Central memory CD4-positive, alpha-beta T cell (primary cell): ENCODE measurements at places on chromosomes 5 and 9.

- DNase-seq: no peak
Observed at GRCh38 chr5:52684051-52684450, 103.7 kb upstream of the ITGA1 start.

- DNase-seq: peak; percentile 23
Observed at GRCh38 chr9:21317956-21318923, 13.1 kb upstream of the IFNA5 start.

DNA sequence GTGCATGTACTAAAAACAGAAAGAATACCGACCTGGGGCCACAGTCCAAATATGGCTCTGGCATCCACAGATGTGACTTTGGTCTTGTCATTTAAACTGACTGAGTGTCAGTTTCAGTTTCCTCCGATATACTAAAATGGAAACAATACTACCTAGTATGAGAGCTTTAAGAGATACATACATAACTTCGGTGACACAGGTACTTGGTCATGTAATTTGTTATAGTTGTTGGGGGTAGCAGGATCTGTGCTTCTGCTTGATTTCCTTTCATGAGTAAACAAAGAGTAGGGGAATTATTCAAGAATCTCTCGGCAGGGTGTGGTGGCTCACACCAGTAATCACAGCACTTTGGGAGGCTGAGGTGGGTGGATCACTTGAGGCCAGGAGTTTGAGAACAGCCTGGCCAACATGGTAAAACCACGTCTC is 32.1 kb downstream of the MTMR12 start:
- no peak for DNase-seq

DNA sequence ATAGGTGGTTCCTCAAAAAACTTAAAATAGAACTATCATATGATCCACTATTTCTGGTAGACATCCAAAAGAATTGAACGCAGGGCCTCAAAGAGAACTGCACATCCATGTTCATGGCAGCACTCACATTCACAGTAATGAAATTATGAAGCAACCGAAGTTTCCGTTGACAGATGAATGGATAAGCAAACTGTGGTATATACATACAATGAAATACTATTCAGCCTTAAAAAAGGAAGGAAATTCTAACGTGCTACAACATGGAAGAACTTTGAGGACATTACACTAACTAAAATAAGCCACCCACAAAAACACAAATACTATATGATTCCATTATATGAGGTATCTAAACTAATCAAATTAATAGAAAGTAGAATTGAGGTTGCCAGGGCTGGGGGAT is 18.5 kb downstream of the CENPK start:
- DNase-seq: no peak

DNA sequence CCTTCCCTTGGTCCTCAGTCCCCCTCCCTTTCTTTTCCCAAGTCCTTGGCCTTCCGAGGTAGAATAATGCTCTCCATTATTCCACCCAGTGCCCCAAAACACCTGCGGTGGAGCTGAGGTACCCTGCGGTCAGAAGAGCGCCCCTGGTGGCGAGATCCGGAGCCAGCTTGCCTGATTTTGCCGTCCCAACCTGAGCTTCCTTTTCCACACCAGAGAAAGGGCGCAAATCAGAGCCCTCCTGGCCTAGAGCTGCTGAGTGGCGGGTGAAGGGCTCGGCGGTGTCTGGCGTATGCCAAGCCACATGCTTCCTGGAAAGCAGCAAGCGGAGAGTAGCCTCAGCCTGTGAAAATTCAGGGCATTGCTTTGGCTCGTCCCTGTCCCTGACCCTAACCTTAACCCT is 21.1 kb upstream of the CARTPT start:
- DNase-seq: no peak

DNA sequence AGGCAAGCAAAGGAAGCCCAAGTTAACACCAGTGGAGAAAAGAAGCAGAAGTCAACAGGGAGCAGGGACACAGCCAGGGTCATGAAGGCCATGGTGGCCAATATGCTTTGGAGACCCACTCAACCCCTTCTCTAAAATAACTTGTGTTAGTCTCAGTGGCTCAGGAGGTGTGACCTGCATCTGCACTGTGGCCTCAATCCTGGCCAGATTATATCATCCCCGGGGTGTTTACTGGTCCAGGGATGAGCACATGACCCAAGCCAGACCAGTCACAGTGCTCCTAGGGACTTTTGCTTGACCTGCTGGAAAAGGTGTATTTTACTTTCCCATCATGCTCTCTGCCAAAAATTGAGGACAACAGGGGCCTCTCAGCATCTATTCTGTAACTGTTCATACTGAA is 105.2 kb downstream of the DPYSL3 start:
- DNase-seq: no peak

DNA sequence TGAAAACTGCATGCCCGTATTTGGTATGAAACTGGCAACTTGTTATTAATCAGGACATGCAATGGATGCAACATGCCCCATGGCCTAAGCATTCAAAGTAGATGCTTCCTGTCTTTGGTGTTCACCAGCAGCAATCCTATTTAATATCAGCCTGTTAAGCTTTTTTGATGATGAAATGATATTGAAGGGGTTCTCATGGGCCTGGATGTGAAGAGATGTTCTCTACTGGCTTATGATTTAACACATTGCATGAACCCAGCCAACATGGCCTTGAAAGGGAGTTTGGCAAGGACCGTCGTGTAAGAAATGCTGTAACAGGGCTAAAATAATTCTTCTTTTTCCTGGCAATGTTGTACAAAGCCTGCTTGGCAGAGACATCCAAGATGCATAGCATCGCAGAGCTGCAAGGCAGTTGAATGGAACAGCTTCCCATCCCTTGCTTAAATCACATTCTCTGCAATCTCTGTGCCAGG is 111.2 kb downstream of the SMARCA2 start:
- DNase-seq: no peak

DNA sequence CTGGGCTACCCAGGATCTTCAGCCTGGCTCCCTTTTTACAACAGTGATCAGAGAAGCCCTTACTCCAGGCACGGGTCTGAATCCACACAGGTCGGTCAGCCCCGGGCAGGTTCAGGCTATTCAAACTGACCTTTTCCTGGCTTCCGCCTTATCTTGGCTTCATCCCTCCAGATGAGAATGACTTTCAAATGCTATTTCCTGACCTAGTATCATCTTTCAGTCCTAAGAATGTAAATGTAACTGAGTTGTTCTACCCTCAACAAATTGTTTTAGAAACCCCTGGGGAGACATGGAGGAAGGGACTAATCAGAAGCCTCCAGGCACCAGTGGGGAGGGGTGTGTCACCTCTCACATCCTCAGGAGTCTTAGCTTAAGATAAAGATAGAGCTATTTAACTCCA is 213.2 kb downstream of the EPB41L4A start:
- DNase-seq: no peak

DNA sequence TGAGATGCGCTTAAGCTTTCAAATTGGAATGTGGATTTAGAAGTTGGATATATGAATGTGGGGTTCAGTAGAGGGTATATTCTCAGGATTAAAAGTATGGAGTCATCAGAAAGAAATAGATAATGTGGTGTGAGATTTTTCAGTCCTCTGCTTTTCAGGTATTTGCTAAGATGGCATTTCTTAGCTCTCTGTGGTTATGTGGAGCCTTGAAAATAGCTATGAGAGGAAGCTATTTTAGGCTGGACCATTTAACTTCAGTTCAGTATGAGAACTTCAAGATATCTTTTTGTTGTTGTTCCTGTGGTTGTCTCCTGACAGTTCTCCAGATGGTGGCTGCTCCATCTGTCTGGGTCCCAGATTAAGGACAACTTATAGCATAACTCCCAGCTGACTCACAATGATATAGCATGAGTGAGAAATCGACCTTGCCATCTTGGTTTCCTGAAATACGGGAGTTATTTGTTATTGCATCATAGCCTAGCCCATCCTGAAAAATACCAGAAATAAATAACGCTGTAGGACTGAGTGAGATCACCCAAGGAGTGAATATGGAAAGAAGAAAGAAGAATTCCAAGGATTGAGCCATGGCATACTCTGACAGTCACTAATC is 461.5 kb downstream of the ANXA1 start:
- DNase-seq: no peak

DNA sequence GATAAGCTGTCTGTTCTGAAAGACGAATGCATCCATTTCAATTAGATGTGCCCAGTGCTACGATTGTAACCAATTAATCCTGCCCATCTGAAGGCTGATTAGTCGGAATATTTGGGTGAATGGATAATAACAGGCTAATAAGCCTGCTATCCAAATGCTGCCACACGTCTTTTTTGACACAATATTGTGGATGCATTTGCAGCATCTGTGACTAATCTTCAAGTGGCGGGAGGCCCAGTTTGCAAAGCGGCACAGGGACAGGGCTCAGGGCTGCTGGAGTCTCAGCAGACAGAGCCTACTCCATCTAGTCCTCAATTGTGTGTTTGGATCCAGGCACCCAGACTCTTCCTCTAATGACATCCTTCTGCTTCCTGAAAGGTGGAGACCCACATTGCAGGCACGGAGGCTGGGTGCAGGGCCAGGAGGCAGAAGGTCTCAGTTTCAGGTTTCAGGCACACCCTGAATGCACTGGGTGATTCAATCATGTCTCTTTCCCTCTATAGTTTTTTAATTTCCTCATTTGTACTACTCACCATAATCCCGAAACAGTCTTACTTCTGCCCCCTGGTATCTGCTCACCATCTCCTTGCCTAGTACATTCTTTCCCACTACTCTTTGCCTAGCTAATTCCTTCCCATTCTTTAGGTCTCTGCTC is 169.6 kb downstream of the ASTN2 start:
- no peak for DNase-seq

GRCh38 chr9:101566904-101567724 is 27.7 kb downstream of the PPP3R2 start:
- DNase-seq: no peak

DNA sequence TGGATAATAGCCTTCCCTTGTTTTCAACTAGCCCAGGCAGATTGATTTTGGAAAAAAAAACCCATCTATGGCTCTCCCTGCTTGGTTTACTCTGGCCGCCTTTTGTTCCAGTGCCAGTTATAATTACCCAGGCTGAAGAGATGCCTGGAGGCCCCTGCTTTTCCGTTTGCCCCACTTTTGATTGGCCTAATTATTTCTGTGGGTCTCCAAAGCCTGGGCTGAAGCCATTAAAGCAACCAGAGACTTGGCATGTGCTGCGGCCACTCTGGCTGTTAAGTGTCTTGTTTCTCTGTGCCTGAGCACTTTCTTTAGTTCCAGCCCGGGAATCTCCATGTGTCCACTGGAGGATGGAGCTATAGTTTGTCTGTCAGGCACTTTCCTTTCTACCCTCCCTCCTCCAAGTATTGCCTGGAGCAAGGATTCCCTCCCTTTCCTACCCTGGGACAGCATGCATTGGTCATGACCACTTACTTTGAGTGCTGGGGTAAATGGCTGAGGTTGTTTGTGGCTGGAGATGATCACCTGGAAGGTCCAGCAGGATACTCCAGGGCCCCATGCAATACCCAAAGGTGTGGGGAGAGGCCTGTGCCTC is 105.1 kb upstream of the CTSL start:
- no peak for DNase-seq

DNA sequence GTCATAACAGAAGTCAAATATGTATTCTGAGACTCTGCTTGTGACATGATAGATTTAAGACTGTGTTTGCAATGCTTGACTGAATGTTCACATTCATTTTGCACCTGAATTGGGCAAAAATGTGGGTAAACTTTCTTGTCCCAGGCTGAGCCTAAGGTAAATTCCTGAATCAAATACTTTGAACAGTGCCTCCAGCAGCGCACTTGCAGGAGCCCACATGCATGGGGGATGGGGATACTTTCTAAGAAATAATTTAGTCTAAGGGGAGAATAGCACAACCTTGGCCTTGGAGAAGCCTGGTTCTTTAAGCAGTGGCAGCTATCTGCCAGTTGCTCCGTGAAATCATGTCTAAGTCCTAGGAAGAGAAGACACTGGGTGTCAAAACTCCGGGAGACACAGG is 163.5 kb upstream of the EGFLAM start:
- no peak for DNase-seq

DNA sequence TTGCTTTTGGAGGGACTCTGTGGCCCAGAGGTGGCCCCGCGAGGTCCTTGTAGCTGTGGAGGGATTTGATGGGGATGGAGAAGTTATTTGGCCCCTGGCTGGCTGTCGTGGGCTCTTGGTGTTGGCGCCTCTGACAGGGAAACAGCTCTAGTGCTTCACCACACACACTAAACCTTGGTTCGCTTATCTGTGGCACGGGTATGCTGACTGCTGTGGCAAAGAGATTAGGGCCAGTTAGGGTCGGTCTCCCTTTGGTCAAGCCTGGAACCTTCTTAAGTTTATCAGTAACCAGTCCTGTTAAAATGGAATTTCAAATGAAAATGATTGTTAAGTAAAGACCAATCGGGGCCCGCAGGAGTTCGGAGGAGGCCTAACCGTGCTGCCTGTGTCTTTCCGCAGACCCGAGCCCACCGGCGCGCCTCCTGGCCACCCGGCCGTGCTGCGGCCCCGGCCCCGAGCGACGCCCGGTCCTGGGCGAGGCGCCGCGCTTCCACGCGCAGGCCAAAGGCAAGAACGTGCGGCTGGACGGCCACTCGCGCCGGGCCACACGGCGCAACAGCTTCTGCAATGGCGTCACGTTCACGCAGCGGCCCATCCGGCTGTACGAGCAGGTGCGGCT is 28.4 kb downstream of the NEURL1B start:
- DNase-seq: no peak

DNA sequence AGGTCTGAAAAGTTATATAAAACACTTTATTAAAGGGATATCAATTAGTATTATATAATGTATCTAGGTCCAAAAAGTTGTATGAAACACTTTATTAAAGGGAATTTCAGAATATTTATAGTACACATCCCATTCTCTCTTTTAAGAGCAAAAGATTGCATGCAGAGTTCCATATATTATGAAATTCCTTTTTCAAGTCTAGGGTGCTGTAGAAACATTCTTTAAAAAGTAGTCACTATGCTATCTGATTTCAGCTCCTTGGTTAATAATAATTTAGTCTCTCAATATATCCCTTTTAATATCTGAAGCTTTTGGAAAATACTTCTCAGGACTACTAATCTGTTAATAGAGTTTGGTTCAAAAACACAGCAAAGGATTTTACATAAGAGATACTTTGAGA is 1496.1 kb upstream of the C9orf72 start:
- DNase-seq: no peak

- no peak for DNase-seq
Observed at GRCh38 chr5:51860532-51861018, 477.3 kb downstream of the ISL1 start.

- DNase-seq: no peak
Observed at GRCh38 chr9:34689116-34689470, 2.0 kb downstream of the CCL19 start.

GRCh38 chr9:95605816-95606488 is 89.2 kb upstream of the PTCH1 start:
- DNase-seq: no peak

- DNase-seq: no peak
Observed at GRCh38 chr9:78278177-78278777, 18.6 kb upstream of the PSAT1 start.

DNA sequence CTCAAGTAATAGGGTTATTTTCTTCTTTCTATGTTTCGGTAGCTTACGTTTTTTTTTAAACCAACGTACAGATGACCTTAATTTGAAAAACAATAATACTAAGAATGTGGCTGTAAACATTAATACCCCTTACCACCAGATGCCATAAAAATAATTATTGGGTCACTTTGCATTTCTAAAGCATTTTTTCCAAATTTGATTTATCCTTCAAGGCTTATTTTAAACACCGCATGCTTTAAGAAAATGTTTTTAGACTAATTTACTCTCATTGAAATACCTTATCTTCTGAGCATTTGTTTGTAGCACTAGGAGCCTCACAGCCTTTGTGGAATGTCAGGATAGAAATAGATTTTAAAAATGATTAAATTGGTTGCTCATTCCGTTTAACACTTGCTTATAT is 5.8 kb upstream of the APBA1 start:
- no peak for DNase-seq

- no peak for DNase-seq
Observed at GRCh38 chr5:55621229-55621628, 86.5 kb upstream of the PLPP1 start.
